ENCODE measurements at places on chromosomes 16 and 17.

GRCh38 chr17:29707212-29707571 lies 84.5 kb upstream of the CORO6 start:
- no peak for DNase-seq

DNA sequence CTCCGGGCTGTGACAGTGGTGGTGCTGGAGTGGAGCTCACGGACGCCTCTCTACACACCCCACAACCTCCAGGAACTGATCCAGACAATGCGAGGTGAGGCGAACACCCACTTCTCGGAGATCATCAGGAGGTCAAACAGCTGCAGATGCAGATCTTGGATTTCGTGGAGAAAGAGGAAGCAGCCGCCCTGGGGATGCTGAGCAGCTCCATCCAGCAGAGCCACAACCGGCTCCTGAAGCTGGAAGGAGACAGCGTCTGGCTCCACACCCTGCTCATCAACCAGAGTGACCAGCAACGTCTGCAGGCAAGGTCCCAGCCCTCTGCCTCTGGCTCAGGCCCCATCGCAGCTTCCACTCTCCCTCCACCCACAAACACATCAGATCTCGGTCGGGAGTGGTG lies 13.2 kb upstream of the SLC16A5 start:
- DNase-seq: no peak

- DNase-seq: no peak
Observed at GRCh38 chr16:68162413-68162812, 73.5 kb downstream of the ESRP2 start.

GRCh38 chr16:73011926-73012325 lies 36.0 kb downstream of the ZFHX3 start:
- no peak for DNase-seq

DNA sequence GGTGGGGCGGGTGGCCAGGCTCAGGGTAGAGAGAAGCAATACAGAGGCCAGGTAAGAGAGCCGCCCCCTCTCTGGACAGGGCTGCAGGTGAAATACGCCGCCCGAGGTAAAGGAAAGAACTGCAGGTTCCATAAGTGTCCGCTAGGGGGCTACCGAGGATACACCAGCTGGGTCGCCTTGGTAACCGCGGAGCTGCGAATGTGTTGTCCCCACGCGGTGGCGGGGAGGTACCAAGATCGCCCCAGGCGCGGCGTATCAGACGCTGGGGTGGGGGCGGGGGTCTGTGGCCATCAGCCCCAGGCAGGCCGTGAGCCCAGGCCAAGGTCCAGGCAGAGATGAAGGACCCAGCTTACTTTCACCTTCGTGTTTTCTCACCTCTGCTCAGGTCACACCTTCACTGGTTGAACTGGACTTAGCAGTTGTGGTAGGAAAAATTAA lies 18.4 kb upstream of the ZFP90 start:
- peak; percentile 84 for DNase-seq

Data from activated CD4-positive, alpha-beta T cell treated with anti-CD3 and anti-CD28 coated beads, Interleukin-2, amount 50 U/mL, for 48 hours (primary cell).